ENCODE measurements at places on chromosomes 5 and 9. TPM values are rescaled to one million over a fixed set of nuclear protein-coding genes. Genes with fewer than 3 reads are reported as not detected.

Gene SLCO4C1
- 12.8 TPM for total RNA-seq

Gene FOXI1
- total RNA-seq = 3.8 TPM

Gene HAPLN1
- 1.8 TPM for total RNA-seq

Gene PAXX
- 28.0 TPM for total RNA-seq

Gene SMIM33
- not detected for total RNA-seq

Gene PCA3
- total RNA-seq = 0.12 TPM

Gene C9orf50
- 0.70 TPM for total RNA-seq

Gene ELAVL2
- total RNA-seq = 2.0 TPM

Gene EQTN
- total RNA-seq = 1.4 TPM

Gene PCSK1
- 0.18 TPM for total RNA-seq

Gene PCDHGA3
- total RNA-seq = 4.8 TPM

Data from metanephros (tissue), 2 donors.